ENCODE measurements at places on chromosomes 2 and 18. TPM values are rescaled to one million over a fixed set of nuclear protein-coding genes. Genes with fewer than 3 reads are reported as not detected.

GRCh38 chr2:214127571-214127970 lies 283.3 kb upstream of the VWC2L start:
- H3K27me3 ChIP-seq, result no peaks in the 10 kb centered on the region
- H3K27ac ChIP-seq, result no peak overlapping the region
- H3K4me1 ChIP-seq, result no peaks in the 10 kb centered on the region
- no peak overlapping the region for H3K4me3 ChIP-seq
- no peak for DNase-seq

DNA sequence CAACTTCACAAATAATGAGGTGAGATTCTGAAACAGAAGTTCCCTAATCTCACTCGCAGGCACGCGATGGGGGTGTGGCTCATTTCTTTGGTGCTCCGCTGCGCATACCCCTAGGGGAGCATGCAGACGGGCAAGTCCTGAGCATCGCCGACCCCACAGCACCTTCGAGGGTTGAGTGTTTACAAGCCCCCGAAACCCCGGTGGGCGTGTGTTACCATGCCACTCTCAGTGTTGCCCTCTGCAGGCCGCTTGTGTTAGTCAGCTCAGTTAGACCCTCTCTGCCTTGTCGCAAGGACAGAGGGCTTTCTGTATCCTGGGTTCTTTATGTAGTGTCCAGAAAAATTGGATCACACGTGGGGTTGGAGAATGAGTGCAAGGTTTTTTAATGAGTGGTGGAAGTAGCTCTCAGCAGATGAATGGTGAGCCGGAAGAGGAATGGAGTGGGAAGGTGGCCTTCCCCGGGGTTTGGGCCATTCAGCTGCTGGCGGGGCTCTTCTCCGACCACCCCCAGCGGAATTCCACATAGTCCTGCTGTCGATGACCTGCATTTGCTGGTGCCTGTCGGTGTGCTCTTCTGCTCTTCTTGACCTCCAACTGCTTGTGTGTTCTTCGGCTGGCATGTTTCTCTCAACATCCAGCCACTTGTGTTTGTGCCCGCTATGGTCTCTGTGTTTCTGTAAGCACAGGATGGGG lies 191.3 kb downstream of the RPRM start:
- H3K4me1 ChIP-seq, result no peaks in the 10 kb centered on the region
- no peaks in the 10 kb centered on the region for H3K27me3 ChIP-seq
- no peak overlapping the region for H3K4me3 ChIP-seq
- DNase-seq, result no peak

- H3K4me3 ChIP-seq, result no peak overlapping the region
- H3K27ac ChIP-seq, result no peak overlapping the region
- no peaks in the 10 kb centered on the region for H3K36me3 ChIP-seq
- H3K4me1 ChIP-seq, result no peaks in the 10 kb centered on the region
These were observed 320.5 kb downstream of the CTNNA2 start for GRCh38 chr2:79833235-79833878.

The RIT2 gene
- not detected for polyA plus RNA-seq

GRCh38 chr18:13374096-13374467 lies 155.5 kb downstream of the LDLRAD4 start:
- peaks cover 94% of the 10 kb centered on the region for H3K4me1 ChIP-seq
- DNase-seq, result no peak
- no peaks in the 10 kb centered on the region for H3K27me3 ChIP-seq
- H3K27ac ChIP-seq, result peak overlapping the region; percentile 99
- H3K4me3 ChIP-seq, result no peak overlapping the region
- no peaks in the 10 kb centered on the region for H3K36me3 ChIP-seq

- no peak overlapping the region for H3K27ac ChIP-seq
- no peak for DNase-seq
- H3K27me3 ChIP-seq, result no peaks in the 10 kb centered on the region
These were observed 264.3 kb downstream of the TXNL1 start for GRCh38 chr18:56374007-56374655.
